RKO (cell line): ENCODE measurements at places on chromosomes 4 and X.

- peak; percentile 10 for DNase-seq
Observed at GRCh38 chr4:84573385-84574068, 9.4 kb upstream of the CDS1 start.

- no peak for DNase-seq
Observed at GRCh38 chr4:147927377-147928137, 195.7 kb downstream of the ARHGAP10 start.

GRCh38 chrX:88244066-88244465 is 503.0 kb upstream of the CPXCR1 start:
- no peak for DNase-seq

DNA sequence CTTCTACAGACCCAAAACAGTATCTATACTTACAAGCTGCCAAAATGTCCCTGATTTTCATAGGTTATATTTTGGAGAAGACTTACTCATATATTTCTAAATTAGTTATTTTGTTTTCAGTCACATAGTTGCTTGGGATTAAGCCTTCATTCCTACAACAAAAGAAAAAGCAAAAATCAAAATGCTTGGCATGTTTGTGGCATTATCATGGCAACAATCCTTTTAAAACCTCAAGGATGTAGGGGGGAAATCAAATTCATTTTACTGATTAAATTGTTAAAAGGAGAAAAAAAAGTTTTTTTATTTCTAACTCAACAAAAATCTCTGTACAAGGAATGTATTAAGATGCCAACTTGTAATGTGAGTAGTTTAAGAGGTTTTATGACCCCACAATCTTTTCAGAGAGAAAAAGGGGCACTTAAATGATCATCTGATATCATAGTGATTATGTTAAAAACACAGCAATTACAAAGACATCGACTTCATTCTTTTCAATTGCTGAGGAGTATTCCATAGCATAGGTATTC is 23.5 kb downstream of the TXK start:
- DNase-seq: no peak

DNA sequence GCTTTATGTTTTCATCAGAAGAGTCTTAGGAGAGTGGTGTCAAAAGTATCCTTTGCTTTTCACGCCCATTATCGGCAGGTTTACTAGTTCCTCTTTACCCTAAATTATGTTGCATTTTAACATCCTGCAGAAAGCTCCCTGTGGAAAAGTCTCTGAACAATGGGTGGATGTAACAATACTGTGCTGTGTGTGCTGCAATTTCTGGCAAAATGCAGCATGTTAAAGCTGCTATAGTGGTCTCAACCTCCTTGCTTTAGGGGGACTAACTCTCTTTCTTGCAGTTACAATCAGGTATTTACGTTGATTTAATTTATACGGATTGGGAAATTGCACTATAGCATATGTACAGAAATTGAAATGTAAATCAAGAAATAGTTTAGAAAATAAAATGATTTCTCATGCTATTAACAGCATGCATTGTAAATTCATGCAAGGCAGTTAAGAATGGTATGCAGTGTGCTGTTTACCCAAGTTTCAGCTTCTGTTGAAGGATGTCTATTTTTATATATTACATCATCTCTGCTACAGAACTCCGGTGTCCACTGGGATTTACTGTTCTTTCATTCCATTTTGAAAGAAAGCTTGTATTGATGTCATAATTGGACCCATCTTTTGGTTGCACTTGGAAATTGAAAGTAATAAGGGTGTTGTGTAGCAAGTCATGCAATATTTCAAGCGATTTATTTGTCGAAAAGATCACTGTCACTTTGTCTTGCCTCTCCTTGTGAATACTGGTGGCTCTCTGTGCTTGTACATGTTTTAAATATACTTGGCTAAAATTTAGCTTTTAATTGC is 145.7 kb downstream of the RAPGEF2 start:
- DNase-seq: no peak

GRCh38 chr4:137980641-137981040 is 261.5 kb downstream of the SLC7A11 start:
- DNase-seq: no peak

- DNase-seq: no peak
Observed at GRCh38 chr4:8725845-8726244, 133.3 kb downstream of the CPZ start.

DNA sequence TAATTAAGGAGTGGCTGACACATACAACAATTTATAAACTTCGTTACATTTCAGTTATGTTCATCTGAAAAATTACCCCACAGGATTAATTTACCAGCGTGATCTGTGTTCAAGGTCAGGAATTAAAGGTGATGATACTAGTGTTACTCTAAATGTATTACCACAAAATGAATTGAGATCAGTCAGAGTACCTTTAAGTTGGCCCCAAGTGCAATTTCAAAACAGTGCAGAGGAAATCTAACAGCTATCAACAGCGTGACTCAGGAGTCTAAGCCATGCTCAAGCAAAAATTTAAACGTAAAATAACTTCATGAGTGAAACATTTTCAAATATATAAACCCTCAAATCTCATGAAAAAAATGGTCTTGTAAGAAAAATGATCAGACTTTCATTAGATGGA is 18.7 kb downstream of the ANTXR2 start:
- no peak for DNase-seq

- no peak for DNase-seq
Observed at GRCh38 chr4:120869613-120870278, 52.8 kb downstream of the PRDM5 start.

DNA sequence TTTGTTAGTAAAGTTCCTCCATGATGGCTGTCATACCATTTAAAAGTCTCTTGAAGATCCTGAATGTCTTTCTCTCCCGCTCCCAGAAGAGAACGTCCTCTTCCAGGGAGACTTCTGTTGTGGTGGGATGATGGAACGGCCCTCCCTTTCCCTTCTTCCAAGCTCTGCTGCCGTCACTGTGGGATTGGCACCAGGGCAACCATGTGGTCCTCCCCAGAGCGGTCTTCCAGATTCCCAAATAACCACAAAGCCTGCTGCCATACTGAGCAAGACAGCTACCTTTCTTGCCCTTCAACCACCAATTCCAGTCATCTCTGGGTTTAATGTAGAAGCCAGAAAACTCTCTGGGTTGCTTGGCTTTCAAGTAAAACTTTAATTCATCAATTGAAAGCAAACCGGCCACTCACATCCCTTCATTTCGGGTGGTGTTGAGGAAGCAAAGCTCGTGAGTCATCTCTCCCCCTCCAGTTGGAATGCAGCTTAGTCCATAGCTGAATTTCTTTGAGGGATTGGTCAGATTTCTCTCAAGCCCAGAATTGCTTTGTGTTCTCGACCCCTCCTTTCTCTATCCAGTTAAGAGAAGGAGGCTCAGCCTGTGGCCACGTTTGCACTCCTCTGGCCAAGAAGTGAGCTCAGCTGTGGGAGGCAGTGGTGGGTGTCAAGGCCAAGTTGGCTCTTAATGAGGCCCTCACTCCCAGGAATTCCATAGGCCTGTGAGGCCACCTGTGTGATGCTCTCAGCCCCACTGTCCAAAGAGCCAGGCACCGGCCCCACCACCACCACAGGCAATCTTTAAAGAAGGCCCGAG is 36.9 kb downstream of the FHDC1 start:
- DNase-seq: no peak

DNA sequence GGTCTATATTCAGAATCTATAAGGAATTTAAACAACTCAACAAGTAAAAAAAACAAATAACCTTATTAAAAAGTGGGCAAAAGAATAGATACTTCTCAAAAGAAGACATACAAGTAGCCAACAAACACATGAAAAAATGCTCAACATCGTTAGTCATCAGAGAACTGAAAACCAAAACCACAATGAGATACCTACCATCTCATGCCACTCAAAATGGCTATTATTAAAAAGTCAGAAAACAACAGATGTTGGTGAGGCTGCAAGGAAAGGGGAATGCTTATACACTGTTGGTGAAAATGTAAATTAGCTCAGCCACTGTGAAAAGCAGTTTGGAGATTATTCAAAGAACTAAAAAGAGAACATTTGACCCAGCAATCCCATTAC is 201.6 kb downstream of the QDPR start:
- DNase-seq: no peak

GRCh38 chrX:35289952-35290351 is 347.4 kb downstream of the FAM47B start:
- no peak for DNase-seq

DNA sequence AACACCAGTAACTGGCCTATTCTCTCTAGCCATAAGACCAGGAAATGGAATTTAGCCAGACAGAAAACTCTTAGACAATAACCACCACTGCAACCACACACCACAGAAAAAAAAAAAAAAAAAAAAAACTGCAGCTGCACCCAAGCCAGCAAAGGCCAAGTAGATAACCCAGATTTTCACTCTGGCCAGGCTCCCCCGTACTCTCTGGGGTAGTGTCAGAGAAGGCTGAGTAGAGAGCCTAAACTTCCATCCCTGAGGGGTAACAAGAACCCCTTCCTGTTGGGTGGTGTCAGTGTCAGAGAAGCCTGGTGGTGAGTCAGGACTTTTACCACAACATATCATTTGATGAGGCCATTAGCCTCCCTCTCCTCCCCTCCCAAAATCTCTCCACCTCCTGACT is 5.6 kb upstream of the DLG3 start:
- DNase-seq: no peak

DNA sequence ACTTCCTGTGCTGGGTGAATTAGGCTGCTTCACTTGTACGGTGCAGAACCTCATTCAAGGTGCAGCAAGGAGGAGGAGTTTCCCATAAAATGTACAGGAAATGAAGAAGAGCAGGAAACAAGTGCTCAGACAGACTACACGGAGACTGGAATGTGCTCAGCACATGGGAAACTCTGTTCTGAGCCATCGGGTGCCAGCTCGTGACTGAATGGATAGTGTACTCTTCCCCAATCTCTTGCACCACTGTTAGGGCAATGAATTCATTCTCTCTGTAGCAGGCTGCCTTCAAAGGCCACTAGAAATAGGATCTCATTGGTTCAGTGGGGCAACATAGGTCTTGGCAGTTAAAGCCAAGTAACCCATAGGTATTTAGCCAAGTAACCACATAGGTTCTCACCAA is 200.0 kb upstream of the LDB2 start:
- no peak for DNase-seq

- peak; percentile 20 for DNase-seq
Observed at GRCh38 chr4:139454111-139455045, at the start of gene RAB33B. Gene RAB33B, plus strand, starts transcription at chr4:139454121. Its CDS starts 75 bp downstream, at chr4:139454196.

DNA sequence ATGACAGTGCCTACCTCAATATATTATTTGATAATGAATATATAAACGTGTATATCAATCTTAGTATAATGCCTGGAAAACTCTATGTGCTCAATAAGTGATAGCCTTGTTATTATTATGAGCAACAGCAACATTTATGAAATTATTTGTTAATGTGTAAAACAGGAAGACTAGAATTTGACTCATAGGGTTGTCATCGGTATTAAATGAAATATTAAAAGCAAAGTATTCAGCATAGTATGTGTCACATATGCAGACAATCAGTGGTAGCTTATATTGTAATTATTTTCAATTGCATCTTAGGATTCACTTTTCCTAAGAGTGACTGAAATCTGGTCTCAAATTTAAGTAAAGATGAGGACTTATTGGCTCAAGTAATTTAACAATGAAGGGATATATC is 24.6 kb downstream of the SPANXD start:
- no peak for DNase-seq

DNA sequence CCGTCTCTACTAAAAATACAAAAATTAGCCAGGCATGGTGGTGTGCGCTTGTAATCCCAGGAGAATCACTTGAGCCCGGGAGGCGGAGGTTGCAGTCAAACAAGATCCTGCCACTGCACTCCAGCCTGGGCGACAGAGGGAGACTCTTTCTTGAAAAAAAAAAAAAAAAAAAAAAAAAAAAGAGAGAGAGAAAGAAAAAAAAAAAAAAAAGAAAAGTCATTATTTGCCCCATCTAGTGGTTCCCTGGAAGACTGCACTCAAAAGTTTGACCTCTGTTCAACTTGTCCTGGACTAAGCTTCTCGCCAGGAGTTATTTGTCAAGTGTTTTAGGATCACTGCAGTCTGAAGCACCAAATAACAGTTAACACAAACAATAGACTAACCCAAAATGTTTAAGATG is 45.3 kb upstream of the KCTD8 start:
- DNase-seq: peak; percentile 60

DNA sequence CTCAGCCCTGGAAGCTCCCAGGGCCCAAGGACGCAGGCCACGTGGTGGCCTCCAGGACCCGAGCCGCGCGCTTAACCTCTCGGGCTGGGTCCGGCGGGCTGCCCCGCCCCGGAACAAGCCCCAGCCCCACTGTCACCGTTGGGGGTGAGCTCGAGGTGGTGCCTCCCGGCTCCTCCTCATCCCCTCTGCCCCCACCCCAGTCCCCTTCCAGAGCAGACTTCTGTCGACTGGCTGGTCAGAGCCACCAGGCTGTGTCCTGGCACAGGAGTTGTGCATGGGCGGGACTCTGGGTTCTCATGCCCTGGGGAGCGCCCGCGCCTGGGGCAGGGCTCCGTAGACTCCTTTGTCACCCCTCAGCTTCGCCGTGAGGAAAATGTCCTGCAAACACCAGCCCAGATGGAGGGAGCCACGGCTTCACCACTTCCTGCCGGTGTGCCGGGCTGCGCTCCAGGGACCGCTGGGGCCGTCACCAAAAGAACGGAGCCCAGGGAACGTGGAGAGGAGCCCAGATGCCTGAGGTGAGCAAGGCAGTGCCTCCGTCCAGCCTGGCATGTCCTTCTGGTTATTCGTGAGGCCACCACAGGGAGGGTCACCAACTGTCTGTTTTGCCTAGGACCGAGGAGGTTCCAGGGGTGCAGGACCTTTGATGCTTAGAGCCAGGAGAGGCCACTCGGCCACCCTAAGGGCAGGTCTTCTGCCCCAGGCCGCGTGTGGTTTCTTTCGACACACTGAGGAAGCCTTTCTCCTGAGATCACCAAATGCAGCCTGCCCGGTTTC is 7.1 kb upstream of the RGS12 start:
- DNase-seq: no peak

DNA sequence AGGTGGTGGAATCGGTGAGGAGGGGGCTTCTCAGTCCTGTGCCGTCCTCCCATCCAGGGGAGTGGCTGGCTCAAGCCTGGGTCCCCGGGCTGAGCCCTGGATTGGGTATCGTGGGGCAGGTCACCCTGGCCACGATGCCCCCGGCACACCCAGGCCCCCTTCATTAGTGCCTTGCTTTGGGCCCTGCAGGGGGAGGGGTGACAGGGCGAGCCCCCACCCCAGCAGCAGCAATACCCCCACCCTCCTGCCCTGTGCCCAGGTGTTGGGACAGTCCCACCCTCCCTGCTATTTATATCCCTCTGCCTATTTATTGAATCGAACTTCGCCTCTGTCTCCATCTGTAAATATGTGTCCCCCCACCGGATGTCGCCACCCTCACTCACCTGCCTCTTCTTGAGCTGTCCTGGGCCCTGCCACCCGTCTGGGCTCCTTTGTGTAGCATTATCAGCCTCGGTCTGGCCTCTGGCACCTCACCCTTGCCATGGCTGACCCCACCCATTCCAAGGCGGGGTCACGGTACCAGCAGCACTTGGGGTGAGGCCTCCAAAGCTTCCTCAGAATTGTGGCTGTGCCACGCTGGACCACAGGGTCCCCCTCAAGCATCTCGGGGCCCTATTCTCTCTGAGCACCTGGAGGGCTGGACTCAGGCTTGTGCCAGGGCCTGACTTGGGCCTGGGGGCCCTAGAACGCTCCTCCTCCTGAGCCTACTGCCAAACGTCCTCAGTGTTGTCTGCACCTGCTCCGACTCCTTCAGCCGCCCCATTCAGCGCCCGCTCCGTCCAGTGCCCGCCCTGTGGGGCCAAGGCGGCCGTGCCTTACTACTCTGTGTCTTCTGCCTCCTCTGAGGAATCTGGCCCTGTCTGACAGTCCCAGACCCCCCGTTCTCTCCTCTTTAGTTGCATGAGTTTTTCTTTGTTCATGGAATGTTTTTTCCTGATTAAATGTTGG is 6.1 kb downstream of the LAGE3 start:
- DNase-seq: no peak
